ENCODE measurements at places on chromosomes 2 and 18.

- DNase-seq: no peak
Measured at GRCh38 chr2:7725850-7726242, 808.6 kb downstream of the RNF144A start.

DNA sequence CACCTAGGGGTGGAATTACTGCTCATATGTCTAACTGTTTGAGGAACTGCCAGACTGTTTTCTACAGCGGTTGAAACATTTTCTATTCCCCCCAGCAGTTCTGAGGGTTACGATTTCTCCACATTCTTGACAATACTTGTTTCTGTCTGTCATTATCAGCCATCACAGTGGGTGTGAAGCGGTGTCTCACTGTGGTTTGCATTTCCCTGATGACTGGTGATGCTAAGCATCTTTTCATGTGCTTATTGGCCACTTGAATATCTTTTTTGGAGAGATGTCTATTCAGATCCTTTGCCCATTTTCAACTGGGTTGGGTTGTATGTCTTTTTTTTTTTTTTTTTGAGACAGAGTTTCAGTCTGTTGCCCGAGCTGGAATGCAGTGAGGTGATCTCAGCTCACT lies 63.0 kb downstream of the ADNP2 start:
- no peak for DNase-seq

- no peak for DNase-seq
Measured at GRCh38 chr2:105781274-105781978, 36.7 kb downstream of the NCK2 start.

DNA sequence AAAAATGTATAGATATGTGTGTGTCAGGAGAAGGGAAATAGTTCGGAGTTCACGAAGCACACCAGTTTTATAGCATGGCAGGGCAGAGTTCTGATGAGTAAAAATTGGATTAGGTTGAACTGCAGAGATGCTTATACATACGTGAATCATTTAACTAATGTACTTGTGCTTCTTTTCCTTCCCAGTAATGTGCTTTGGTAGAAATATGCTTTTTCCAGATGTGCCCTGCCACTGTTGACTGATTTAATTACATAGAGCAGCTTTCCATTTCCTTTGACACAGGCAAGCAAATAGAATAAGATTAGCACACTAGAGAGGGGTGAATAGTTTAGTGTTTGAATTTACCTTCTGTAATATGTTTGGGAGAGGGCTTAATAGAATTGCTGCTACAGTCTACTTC lies 28.9 kb upstream of the ARMC9 start:
- DNase-seq: no peak

- DNase-seq: no peak
Measured at GRCh38 chr2:113707106-113707505, 49.3 kb downstream of the SLC35F5 start.

GRCh38 chr2:171491292-171491691 lies 31.0 kb upstream of the CYBRD1 start:
- DNase-seq: no peak

DNA sequence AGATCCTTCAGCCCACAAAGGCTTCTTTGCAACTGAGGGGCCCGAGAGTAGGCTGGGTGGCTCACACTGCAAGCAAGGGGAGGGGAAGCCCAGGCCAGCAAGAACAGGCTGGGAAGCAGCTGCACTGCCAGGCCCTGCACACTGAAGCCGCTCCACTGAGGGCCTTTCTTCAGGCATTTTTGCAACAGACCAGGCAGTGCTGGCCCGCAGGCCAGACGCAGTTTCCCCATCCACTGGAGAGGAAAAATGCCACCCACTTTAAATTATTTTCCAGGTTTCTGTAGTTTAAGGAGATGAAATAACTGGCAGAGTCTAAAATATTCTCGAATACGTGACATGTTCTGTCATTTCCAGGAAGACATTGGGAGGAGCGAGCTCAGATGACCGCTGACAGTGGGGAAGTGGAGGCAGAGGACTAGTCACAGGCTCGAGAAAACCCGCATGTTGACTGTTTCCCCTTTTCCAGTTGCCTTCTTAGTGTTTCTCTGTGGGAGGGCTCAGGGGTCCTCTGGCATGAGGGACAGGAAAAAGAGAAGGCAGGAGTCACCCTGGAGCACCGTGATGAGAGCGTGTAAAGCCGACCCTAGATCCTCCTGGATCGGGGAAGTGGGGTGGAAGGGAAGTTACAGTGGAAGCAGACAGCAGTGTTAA lies 53.3 kb upstream of the B3GNT7 start:
- DNase-seq: no peak

- DNase-seq: no peak
Measured at GRCh38 chr2:28199995-28200679, 192.5 kb upstream of the FOSL2 start.

DNA sequence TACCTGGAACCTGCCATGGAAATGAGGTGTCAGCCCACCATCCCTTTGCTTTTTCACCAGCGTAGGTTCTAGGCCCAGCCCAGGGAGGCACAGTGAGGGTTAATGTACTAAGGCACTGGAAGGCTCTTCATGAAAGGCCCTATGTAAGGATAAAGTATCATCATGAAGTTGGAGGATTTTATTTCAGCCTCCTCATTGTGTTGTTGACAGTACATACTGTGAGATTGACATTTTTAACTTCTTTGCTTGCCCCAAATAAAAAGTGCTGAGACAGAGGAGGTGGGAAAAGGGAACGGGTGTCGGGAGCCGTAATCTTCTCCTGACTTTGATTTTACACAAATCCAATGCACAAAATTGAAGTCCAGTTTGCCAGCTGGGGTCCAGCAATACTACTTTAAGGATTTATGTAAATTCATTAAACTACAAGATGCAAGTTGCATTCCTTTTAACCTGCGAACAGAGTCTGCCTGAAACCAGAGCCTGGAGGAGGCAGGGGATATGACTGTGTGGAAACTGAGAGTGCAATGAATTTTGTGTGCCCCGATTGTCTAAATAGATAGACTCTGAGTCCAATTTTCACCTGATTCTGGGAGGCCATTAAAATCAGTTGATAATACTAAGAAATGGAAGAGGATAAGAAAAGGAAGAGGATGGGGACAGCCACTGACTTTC lies 5.4 kb upstream of the NCKAP5 start:
- DNase-seq: no peak

DNA sequence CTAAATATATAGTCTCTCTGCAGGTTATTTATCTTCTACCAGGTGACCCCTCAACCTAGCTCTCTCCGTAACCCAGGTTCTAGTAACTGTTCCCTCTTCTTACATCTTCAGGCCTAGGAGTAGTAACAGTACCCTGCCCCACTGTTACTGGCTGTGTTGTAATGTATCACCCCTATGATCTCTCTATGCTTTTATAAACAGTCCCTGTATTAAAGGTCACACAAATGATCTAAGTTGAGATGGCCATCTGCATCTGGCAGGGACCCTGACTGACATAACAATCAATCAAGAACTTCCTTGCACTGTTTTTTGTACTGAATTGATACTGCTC lies 219.7 kb upstream of the STK17B start:
- DNase-seq: no peak

DNA sequence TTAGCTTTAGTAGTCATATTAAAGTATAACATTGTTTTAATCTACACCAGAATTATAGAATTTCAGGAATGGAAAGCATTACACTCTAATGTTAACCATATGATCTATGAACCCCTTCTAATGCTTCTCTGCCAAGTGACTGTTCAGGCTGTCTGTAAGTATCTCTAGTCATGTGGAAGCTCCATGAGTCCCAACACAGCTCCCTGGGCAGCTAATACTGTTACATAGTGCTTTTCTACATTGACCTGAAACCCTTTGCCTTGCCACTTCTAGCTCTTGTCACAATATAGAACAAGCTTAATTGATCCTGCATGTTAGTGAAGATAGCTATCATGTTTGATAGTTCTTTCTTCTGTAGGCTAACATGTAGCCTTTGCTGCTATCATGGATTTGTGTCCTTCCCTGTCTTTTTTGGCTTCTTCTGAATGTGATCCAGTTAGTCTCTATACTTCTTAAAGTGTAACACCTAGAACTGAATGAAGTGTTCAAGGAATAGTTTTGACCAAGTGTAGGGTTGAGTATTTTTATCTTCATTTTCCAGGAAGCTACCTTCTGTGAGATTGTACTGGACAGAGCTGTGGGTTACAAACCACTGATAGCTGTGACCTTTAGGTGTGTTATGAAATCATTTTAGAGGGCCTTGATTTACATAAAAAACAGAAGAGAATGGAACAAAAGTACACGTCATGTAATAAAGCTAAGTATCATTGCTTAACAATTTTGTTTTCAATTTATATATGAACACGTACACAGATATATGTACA lies 23.7 kb downstream of the BABAM2 start:
- no peak for DNase-seq

- DNase-seq: no peak
Measured at GRCh38 chr2:237816531-237816930, 18.0 kb downstream of the RBM44 start.

- no peak for DNase-seq
Measured at GRCh38 chr2:211204456-211204855, 648.1 kb downstream of the CPS1 start.

DNA sequence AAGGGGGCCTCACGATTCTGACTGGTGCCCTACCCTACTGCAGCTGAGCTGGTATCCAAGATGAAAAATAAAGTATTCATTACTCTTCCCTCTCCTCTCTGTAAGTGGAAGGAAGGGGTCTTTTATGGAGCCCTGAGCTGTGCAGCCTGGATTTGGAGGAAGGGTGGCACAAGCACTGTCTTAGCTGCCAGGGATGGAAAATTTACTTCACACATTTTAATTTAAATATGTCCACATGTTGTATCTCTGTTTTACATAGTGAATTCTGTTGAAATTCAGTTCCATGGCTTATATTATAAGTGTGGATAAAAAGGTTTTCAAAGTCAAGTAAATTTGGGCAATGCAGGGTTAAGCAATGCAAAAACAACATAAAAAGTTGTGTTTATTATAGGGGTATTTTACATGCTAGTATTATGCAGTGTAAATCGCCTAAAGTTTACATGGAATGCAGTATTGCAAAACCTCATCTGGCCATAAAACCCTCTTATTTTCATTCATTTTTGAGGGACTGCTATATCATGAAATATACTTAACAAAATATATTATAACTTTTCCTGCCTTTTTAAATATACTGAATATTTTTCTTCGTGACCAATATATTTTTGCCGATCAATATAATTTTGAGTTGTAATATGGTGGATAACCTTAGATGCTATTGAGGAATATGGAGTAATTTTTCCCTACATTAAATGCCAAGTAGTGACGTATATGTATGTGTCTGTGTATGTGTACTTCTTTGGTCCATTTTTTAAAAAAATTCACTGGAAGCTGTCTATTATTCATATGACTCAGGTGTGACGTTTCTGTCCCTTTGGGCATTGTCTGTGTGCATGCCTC lies 333.9 kb upstream of the CYRIA start:
- no peak for DNase-seq

- DNase-seq: no peak
Measured at GRCh38 chr2:126883666-126884040, 15.0 kb upstream of the TEX51 start.

GRCh38 chr2:148917431-148917830 lies 42.4 kb downstream of the KIF5C start:
- DNase-seq: no peak

- DNase-seq: no peak
Measured at GRCh38 chr2:181143790-181144300, 163.4 kb downstream of the UBE2E3 start.

- no peak for DNase-seq
Measured at GRCh38 chr2:231384109-231384435, 11.4 kb upstream of the B3GNT7 start.

DNA sequence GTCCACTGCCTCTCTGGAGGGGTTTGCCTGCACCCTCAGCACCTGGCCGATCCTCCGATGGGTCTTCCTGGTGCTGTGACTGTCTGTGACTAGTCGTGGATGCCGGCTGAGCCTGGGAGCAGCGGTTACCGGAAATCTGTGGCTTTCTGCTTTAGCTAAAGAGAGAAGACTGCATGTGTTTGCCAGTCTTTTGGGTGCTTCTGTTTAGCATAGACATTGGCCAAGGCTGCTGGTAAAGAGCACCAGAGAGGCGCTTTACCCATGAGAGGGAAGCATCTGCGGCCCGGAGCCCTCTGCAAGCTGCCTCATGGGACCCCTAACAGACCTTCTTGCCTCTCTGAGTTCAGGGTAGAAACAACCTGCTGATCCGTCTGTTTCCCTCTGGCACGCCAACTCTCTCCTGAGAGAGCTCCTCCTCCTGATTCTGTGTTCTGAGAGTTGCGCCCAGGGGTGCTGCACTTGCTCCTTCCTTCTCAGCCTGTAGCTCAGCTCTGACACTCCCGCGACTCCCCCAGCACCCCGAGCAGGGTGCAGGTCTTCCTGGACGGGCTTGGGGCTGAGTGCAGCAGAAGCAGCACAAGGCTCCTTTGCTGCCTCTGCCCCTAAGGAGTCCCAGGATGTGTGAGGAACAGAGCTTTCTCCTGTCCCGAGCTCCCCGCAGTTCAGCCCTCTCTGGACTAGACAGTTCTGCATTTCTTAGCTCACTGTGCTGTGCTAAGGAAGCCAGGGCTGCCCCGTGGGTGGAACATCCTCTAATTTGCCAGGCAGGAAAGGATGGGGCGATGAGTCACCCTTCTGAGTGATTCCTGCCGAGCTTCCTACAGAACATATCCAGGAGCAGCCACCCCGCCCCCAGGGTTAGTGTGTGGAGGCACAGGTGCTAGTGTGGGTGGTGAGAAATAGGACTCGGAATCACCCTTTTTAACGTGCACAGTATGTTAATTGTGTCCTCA lies 203.2 kb downstream of the SH3RF3 start:
- DNase-seq: peak; percentile 26

DNA sequence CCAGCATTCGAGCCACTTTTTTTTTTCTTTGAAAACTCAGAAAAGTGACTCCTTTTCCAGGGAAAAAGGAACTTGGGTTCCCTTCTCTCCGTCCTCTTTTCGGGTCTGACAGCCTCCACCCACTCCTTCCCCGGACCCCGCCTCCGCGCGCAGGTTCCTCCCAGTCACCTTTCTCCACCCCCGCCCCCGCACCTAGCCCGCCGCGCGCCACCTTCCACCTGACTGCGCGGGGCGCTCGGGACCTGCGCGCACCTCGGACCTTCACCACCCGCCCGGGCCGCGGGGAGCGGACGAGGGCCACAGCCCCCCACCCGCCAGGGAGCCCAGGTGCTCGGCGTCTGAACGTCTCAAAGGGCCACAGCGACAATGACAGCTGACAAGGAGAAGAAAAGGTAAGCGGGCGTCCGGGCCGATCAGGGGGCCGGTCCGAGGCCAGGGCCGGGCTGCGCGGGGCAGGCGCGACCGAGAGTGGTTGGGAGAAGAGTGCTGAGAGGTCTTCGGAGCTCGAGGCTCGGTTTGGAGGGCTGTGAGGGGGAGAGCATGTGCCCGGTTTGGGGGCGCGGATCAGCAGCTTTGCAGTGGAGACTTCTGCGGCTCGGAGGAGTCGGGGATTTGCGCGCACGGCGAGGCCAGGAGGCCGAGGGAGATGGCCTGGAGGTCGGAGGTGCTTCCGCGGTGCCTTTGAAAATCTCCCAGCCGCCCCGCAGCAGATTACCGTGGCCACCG lies 502 bp downstream of the EPAS1 start:
- DNase-seq: peak; percentile 80

Data from iPS-NIHi11 (cell line).